ENCODE measurements at places on chromosomes 11 and 22.

DNA sequence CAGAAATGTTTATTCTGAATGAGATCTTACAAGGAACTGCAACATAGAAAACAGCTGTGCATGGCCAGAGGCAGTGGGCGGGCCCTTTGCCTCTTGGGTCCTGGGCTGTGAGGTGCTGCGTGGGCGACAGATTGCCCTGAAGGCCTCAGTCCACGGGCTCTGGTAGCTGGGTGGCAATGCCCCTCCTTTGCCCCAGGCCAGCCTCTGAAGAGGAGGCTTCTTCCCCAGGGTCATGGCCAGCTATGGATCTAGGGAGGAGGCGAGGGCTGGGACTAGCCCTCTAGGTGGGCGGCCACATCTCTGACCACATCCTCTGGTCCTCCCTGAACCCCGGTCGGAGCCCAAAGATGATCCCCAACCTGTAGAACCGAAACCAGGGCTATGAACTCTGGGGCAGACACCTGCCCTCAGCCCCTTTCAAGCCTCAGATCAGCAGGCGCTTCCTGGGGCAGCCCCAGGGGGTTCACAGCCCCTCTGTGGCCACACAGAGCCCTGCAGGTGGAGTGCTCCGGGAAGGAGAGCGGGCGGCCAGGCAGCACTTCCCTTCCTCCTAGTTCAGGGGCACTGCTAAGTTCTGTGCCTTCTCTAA lies 6.6 kb upstream of the CDC42BPG start:
- DNase-seq: no peak

DNA sequence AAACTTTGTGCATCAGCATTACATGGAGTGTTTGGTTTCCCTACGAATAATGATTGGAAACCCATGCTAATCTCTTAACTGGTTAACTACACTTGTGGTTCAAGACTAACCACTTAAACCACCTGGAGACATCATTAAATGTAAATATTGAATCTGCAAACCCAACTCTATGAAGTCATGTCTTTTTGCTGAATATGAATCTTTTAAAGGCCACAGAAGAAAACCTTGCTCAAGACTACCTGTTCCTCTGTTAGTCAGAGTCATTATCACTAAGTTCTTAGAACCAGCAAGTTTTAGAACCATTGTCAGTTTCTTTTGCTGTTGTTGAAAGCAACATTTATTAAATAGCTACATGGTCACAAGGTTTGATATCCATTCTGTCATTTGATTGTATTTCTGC lies 70.7 kb downstream of the SIK2 start:
- DNase-seq: no peak

GRCh38 chr11:35402751-35403660 lies 16.4 kb downstream of the SLC1A2 start:
- no peak for DNase-seq

- DNase-seq: no peak
Observed at GRCh38 chr11:61923166-61924063, 6.0 kb upstream of the RAB3IL1 start.

GRCh38 chr11:64122411-64123410 lies 43.2 kb downstream of the MACROD1 start:
- DNase-seq: no peak

DNA sequence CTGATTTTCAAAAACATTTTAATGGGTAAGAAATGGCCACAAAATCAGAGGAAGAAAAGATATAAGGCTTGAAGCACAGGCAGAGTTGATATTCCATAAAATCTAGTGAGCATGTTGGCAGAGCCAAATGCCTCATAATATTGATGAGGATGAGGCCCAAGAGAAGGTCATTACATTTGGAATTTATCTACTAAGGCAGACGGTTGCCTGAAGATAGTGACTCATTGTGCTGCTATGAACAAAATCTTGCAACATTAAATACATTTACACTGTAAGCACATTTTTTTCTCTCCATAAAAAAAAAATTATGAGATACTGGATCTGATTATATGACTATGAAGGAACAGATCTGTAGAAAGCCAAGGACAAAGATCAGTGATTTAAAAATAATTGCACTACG lies 881.4 kb upstream of the CHORDC1 start:
- no peak for DNase-seq

DNA sequence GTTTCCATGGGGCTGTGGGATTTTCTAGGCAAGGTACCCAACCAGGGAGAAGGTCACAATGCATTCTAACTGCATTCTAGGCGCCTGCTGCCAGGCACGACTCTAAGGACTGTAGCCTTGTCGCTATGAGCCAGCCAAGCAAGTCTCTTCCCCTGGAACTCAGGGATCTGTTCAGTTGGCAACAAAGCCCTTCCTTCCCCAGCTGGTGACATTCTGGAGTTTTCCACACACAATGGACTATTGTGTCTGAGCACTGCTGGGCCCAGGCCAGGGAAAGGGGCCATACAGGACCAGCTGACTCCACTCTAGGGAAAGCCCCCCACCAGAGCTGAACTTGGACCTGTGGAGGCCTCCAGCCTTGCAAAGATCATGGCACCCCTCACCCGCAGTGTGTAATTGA lies 116.8 kb downstream of the RRAS2 start:
- no peak for DNase-seq

DNA sequence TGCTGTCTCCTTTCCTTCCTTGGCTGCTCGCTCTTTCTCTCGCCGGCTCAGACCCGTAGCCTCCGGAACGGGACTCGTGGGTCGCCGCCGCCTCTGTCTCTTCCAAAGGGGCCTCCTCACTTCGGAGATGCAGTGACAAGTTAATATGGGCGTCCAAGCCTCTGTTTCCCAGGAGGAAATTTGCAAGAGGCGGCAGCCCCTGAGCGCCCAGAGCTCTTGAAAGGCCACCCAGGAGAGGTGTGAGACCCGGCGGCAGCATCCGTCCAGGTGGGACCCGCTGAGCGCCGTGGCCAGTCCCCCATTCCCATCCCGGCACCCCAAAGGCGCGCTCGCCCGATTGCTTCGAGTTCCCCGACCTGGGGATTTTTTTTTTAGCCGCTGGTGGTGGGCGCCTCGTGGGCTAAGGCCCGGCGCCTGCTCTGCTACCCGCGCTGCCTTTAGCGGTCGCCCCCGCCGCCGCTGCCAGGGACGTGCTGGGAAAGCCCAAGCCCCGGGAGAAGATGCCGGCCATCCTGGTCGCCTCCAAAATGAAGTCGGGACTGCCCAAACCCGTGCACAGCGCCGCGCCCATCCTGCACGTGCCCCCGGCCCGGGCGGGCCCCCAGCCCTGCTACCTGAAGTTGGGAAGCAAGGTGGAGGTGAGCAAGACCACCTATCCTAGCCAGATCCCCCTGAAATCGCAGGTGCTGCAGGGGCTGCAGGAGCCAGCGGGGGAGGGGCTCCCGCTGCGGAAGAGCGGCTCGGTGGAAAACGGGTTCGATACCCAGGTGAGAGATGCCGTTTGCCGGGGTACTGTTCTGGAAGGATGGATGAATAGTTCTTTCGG lies 772 bp downstream of the NAV2 start:
- no peak for DNase-seq

- no peak for DNase-seq
Observed at GRCh38 chr22:48157676-48158075, 1395.2 kb downstream of the TBC1D22A start.
